HTR-8/SVneo (cell line): ENCODE measurements at places on chromosomes 1 and 21.

- DNase-seq: no peak
Measured at GRCh38 chr1:87505391-87505983, 176.8 kb downstream of the LMO4 start.

DNA sequence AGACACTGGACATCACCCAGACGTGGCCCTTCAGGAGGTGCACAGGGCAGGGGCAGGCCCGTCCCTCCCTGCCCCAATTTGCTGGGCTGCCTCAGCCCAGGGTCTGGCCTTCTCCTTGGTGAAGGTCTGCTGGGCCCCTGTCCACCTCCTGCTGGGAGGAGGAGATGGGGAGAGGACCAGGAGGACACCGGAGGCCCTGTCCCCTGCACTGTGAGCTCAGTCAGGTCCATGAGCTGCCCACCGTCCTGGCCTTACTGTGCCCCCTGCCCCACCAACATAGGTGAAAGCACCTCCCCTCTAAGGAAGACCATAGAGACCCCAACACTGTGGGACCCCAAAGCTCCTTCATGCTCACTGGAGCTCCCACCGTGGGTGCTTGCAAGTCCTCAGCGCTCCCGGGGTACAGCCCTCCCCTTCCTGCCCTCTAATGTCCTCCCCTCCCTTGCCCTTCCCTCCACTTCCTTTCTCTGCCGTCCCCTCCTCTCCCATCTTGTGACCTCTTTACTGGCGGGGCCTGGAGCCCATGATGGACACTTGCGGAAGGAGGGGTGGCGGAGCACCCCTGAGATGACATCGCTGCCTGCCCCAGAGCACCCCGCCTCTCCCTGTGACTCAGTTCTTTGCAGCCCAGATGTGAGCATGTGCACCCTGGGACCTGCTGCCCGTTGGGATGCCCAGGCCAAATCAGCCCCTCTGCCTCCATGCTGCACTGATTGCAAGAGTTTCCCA, 4.6 kb downstream of the LRRC3 start:
- DNase-seq: no peak

- DNase-seq: no peak
Measured at GRCh38 chr1:90591355-90591969, 125.6 kb downstream of the BARHL2 start.

- DNase-seq: no peak
Measured at GRCh38 chr21:44650973-44651675, 3.3 kb downstream of the KRTAP12-4 start.

DNA sequence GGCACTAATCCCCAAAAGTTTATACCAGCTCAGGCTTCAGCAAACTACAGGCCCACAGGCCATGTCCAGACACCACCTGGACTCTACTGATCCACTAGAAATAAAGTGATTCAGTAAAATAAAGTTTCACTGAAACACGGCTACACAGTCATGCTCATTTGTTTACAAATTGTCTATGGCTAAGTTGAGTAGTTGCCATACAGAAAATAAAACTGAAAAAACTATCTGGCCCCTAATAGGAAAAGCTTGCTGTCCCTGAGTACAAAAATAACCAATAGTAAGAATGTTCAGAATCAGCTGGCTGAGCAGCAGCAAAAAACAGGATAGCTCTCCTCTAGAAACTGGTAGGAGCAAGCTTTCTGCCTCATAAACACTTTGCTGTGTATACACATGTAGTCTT, 221.5 kb downstream of the RERE start:
- DNase-seq: no peak

- no peak for DNase-seq
Measured at GRCh38 chr1:202923533-202923932, 3.5 kb downstream of the KLHL12 start.

- DNase-seq: no peak
Measured at GRCh38 chr1:101971304-101971703, 25.4 kb downstream of the OLFM3 start.

- DNase-seq: no peak
Measured at GRCh38 chr1:155070721-155071569, 7.4 kb downstream of the EFNA4 start.

DNA sequence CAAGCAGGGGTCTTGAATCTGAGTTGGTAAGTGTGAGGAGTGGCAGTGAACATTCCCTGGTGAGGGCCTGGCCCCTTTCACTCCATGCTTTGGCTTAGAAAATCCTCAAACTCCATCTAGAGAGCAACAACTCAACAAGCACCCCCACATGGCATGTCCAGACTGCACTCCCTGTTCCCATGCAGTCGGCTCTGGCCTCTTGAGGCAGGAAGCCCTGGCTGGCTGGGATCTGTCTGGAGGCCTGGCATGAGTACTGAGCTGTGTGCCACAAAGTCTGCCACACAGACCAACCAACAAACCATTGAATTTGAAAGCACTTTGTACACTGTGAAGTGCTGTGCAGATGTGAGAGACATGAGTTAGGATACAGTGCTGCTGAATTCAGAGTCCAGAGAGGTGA, 25.2 kb downstream of the COA7 start:
- no peak for DNase-seq

GRCh38 chr1:2311184-2312032, 79.9 kb downstream of the MORN1 start:
- DNase-seq: no peak

DNA sequence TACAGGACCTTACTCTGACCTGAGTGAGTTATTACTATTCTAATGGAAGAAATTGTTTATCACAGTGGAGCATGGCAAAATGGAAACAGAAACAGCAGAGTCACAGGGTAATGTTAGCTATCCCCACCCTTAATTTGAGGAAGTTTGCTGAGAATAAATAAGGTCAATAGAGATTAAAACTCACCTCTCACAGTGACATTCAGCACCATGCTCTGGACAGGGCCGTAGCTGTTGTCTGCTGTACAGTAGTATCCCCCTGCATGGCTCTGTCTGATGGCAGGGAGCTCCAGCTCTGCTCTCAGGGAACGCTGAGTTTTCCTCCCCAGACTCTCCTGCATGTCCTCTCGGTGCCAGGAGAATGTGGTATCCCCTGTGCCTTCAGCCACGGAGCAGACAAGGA, 11.9 kb downstream of the FCRL4 start:
- no peak for DNase-seq

- no peak for DNase-seq
Measured at GRCh38 chr1:230174041-230174440, 107.0 kb downstream of the GALNT2 start.

DNA sequence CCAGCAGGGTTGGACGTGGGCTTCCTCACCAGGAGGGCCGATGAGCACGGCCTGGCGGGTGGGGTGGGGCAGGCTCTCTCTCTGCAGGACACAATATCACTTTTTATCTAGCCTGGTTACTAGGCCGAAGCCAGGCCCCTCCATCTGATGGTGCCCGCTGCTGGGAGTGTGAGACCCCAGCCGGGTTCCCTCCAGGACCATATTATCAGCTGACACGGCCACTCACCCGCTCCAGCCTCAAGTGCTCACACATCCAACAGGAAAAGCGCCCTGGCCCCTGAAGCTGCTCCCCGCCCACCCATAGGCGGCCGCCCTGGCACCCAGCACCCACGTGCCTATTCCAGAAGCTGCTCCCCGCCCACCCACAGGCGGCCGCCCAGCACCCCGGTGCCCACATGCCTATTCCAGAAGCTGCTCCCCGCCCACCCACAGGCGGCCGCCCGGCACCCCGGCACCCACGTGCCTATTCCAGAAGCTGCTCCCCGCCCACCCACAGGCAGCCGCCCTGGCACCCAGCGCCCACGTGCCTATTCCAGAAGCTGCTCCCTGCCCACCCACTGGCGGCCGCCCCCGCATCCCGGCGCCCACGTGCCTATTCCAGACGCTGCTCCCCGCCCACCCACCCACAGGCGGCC, 5.0 kb downstream of the SLC19A1 start:
- no peak for DNase-seq

DNA sequence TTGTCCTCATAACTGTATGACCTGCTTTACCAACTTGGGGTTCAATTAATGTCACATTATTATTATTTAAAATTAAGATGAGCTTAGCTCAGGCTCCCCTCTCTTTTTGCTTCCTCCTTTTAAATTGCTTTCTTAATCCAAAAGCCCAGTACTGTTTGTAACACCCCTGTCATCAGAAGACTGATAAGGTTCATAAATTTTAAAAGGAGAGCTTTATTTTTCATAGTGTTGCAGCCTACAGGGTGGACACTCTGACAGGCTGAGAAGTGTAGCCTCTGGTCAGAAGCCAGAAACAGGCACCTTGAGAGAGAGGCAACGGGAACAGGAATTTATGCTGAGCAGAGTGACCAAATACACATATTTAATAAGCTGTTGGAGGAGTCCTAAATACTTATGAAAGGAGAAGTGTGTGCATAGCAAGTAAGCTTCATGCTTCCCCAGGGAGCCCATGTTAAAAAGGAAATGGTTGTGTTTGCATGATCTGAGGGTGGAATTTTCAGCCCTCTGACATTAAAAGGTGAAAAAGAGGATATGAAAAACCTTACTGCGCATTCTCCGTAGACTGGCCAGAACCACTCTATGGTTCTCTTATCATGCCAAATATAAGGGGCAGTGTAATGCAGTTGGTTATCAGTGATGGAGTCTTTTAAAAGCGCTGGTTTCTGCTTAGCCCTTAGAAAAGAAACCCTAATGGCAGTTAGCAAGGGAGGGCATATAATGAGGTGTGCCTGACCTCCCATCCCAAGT, 30.5 kb upstream of the FGGY start:
- no peak for DNase-seq

- no peak for DNase-seq
Measured at GRCh38 chr1:16978567-16979474, 1.6 kb downstream of the MFAP2 start.

DNA sequence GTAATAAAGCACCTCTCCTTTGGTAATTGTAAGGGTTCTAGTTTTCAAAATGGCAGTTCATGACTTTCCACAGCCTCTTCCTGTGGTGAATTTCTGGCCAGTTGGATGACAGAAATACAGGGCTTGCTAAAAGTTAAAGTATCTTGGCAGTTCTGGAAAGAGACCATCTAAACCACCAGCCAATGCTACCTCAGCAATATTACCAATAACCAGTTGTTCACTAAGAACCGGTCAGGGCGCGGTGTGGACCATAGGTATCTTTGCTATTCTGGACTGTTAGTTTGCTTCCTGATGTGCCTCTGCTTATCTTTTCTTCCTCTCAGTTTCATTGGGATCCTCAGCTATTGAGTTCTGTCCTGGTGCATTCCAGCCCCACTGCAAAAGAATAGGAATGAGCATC, 124.7 kb downstream of the HS2ST1 start:
- no peak for DNase-seq

- DNase-seq: peak; percentile 25
Measured at GRCh38 chr1:228735871-228736586, 750 bp downstream of the RHOU start.

DNA sequence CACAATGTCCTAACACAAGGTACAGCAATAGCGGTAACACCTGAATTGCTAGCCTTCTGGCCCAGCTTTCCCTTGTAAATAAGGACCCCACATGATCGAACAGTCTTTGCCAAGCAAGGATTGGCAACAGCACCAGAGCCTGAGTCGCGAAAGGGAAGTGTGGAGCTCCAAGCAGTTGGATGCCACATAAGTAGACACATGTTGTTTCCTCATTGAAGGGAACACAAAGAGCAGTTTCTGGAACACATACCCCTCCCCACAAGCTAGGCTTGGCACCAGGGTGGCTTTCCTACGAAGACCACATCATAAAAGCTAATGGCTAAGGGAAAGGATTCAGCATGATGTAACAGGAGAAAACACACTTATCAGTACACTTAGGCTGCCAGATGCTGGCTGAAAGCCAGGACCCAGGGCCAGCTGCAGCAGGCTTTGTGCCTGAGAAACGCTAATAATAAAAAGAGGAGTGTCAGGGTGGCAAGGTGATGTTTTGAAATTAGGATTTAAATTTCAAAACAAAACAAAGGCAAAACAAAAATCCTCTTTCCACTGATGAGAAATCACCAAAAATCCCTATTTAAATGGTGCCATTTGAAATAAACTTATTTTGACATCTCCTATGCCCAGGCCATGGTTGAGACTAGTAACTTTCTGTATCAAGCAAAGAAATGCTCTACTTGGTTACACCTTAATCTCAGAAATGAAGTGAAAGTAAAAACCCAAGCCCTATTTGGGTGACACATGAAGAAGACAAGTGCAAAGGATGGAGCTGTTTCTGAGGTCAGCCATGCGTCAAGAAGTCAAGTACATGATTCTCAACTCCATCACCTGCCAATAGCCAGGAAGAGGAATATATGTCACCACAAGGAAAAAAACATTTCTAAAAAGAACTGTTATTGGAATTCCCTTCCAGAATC, 11.9 kb upstream of the CPLANE2 start:
- DNase-seq: peak; percentile 37

- DNase-seq: no peak
Measured at GRCh38 chr1:152566681-152567080, at the start of gene LCE3E. LCE3E (minus strand) TSS chr1:152566780; CDS start chr1:152566208, 572 bp downstream.

- no peak for DNase-seq
Measured at GRCh38 chr1:186775036-186775435, 53.7 kb upstream of the PLA2G4A start.

- no peak for DNase-seq
Measured at GRCh38 chr1:54937469-54937868, 43.0 kb upstream of the TMEM61 start.

DNA sequence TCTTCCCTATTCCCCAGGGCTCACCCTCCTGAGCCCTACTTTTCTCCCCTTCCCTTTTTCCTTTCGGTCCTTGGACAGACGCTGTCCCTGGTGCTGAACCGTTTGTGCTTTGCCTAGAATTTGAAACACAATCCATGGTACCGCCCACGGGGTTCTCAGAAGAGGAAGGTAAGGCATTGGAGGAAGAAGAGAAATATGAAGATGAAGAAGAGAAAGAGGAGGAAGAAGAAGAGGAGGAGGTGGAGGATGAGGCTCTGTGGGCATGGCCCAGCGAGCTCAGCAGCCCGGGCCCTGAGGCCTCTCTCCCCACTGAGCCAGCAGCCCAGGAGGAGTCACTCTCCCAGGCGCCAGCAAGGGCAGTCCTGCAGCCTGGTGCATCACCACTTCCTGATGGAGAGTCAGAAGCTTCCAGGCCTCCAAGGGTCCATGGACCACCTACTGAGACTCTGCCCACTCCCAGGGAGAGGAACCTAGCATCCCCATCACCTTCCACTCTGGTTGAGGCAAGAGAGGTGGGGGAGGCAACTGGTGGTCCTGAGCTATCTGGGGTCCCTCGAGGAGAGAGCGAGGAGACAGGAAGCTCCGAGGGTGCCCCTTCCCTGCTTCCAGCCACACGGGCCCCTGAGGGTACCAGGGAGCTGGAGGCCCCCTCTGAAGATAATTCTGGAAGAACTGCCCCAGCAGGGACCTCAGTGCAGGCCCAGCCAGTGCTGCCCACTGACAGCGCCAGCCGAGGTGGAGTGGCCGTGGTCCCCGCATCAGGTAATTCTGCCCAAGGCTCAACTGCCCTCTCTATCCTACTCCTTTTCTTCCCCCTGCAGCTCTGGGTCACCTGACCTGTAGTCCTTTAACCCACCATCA, 10.4 kb downstream of the BCAN start:
- DNase-seq: no peak
